CD4-positive, alpha-beta T cell (primary cell): ENCODE measurements at places on chromosomes 4 and X.

- DNase-seq, result no peak
Measured at GRCh38 chr4:30767147-30767845, 47.1 kb downstream of the PCDH7 start.

DNA sequence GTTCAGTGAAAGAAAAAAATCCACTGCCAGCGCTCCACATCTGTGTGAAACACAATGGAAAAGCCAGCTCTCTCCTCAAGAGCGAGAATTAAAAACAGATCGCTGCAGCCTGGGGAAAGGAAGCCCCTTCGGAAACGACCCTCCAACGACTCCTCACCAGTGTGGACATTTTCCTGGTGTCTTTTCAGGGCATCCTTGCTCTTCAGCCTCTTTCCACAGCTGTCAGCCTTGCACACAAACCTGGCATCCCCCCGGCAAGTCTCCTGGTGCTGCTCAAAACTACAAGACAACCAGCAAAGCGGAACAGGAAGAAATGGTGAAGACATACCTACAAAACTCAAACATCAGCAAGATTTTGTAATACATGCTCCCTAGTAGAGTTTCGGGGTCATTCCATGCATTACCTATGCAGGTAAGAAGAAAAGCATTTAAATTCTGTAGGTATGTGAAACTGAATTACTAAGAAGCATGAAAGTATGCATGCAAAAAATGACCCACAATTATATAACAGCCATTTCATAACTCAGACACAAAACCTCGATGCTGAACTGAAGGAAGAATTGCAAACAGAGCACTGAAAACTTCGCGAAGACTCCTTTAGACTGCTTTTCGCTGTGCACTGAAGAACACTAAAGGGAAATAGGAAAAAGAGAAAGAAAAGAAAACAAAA lies 106.1 kb downstream of the PRDM5 start:
- DNase-seq, result no peak

GRCh38 chr4:3413217-3413671 lies 28.5 kb upstream of the HGFAC start:
- no peak for DNase-seq

DNA sequence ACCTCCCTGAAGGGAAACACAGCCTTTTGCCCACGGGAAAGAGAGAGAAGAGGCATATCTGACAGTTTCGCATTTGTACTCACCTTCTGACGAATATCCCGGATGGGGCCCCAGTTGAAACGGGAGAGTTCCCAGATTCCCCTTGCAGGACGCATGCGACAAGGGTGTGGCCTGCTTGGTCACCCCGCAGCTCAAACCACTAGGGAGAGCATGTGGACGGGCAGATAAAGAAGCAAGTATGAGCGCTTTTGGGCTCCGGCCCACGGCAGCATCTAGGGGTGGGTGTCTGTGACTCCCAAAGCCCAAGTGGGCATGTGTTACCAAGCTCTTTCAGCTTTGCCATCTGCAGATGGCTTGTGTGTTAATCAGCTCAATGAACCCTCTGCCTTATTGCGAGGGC lies 70.1 kb upstream of the MED14 start:
- no peak for DNase-seq

DNA sequence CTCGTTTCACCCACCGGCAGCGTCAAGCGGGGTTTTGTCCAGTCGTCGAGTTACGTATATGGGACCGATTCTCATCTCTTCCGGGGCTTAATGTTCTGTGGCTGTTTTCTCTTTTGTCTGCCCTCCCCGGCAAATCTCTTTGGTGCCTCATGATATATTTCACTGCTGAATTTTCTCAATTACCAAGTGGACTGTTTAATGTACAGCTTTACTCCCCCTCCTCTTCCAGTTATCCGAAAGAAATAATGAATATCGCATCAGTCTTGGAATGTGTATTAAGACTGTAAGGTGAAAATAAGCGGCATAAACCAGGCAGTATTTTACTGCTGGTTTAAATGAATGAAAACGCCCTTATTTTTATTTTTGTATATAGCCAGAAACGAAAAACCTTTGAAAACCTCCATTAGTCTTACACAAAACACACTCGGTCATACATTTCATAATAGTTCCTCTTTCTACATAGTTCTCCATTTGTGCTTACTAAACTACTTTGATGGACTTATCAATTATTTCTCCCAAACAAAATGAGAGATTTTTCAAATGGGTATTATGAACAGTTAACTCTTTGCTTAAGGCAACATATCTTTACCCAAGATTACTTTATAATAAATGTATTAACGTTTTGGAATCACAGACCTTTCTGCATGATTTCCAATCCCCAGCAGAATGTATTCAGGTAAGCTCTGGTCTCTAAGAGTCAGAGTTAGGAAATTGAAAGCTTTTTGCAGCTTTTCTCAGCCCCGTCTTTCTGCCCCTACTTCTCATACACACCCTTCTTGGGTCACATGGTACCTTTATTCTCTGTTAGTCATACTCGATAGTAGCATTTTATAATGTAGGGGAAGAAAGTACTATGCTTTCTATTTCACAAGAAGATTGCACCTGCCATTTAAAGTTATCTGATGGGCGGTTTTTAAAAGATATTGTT lies 979 bp downstream of the RP2 start:
- DNase-seq, result no peak

GRCh38 chrX:10619425-10620046 lies 849 bp downstream of the MID1 start:
- DNase-seq, result no peak

DNA sequence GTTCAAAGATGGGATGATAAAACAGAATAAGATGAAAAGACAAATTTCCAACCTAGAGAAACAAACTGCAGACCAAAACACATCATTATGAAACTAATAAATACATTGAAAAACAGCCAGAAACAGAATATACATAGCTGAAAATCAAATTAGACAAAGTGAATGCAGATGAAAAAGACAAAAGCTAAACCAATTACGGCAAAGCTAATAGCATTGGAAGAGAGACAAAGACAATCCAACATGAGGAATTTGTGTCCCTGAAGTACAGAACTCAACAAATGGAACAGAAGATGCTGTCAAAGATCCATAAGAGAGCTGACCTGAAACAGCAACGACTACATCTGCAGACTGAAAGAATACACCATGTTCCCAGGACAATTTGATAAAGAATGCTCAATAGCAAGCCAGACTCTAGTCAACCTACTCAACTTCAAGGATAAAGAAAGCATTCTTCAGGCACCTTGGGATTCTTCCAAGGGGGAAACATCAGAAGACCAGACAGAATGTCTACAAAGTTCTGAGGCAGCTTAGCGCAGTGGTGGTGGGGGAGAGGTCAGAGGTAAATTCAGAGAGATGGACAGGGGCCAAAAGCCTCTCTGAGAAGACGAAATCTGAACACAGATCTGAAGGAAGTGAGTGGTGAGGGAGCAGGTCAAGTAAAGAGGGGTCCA lies 27.4 kb upstream of the IRAK1 start:
- no peak for DNase-seq
